ENCODE measurements at places on chromosomes 6 and 20.

DNA sequence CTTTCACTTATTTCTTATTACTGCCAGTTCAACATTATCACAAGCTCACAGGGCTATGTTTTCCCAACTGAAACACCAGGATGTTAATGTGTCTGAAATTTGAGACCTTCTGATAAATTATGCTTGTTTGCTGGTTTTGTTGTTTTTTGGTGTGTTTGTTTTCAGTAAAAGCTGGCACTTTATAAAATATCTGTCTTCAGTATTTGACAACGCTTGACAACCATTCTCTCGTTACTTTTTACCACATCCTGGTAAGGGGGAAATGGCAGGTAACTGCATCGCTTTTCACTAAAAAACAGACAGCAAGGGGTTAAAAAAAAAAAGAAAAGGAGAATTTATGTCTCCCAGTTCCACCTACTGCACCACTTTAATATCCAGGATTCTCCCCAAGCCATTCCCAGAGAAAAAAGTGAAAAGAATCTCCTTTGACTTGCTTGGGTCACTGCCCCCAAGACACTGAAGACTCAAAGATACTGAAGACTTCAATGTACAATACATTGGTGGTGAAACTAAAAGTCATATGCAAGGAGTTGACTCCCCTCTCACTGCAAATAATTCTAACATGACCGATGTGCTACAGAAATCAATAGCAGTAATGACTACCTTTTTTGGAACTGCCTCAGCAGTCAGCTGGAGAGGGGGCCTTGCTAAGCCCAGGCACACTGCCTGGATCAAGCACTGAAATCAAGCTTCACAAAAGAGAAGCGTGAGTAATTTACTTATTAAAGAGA lies 88.9 kb downstream of the HIVEP2 start:
- DNase-seq: no peak

GRCh38 chr6:111503194-111503593 lies 20.2 kb upstream of the REV3L start:
- DNase-seq: no peak

- DNase-seq: no peak
Observed at GRCh38 chr20:32965115-32965514, 39.1 kb downstream of the SUN5 start.

DNA sequence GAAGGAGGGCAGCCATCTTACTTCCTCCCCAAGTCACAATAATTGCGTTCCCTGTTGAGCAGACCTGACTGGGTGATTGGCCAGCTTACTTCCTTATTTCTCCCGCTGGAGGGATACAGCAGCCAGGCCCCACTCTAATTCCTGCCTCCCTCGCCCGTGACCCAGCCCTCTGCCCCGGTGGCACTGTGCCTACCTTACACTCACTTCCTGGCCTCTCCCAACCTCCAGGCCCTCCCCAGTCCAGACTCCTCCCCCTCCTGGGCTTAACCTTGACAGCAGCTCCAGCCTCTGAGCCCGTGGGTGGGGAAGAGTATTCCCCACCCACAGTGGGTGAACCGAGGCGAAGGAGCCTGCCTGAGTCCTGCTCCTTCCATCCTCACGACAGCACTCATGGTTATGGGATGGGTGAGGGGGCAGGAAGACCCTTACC lies 3.0 kb downstream of the BAK1 start:
- no peak for DNase-seq

DNA sequence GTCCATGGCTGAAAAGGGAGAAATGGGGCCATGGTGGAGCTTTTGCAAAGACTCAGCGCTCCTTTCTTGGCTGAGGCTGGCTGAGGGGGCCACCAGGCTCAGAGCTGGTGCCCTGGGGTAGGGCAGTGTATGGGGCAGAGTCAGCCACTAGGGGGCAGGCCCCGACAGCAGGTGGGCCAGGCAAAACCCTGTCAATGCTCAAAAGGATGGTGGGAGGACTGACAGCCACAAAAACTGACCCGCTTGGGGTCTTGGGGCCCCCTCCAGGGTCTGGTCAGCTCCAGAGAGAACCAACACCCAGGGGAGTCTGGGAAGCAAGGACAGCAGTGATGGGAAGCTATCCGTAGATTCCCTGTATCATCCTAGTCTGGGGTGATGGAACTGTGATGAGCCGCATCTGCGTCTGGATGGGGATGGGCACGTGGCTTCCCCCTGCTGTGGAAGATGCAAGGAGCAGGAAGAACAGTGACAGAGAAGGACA lies 306.9 kb downstream of the DHX35 start:
- DNase-seq: no peak

DNA sequence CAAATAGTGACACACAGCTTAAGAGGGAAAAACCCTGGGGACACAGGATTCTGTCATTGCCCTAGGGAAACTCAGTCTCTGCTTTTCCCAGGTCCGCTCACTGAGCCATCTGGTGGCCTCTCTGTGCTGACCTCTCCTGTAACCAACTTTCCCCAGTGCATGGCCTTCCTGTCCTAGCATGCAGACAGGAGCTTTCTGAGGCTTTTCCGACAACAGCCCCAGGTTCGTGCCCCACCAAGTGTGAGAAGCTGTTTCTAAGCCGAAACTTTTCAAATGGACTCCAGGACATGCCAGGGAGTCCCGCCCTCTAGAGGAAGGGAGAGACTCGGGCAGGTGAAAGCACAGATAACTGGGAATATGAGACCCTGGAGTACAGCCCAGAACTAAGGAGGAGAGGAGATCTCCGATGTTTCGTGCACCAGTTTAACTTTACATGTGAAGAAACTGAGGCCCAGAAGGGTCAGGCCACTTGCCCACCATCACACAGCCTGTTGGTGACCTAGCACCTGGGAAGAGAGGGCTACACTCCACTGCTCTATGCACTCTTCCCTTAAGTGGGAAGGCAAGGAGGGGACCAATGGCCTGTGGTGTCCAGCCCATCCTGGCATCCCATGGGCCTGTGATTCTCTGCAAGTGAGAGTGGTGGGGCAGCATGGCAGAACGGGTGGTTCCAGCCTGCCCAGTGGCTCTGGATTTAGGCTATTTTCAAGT lies 46.2 kb downstream of the RPP40 start:
- no peak for DNase-seq

DNA sequence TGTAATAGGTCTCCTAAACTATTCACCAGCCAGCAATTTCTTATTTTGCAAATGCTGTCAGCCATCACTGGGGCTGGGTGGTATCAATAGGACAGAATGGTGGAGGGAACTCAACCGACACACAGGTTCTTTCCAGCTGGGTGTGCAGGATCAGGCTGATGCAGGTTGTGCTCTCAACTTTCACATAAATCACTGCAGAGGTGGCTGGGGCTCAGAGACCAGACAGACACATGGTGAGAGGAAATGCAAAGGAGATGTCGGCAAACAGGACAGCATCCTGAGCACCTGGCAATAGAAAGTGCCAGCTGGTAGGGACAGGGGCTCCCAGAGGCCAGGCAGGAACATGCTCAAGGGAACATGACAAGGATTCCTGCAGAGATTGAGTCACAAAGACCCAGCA lies 254.9 kb downstream of the SOD2 start:
- DNase-seq: no peak

DNA sequence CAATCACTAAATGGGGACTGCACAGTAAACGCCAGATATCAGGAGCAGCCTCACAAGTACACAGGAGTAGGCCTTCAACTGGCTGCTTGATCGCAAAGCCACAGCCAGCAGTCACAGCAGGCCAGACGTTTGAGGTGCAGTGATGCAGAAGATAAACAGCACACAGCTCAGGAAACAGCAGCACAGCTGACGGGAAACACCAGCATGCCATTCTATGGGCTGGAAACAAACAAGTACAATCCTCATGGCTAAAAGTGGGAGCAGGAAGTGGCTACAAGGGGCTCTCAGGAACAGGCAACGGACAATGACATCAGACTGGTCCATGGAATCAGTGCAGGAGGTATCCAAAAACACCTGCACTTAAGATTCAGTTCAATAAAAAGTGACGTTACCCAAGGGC lies 111.0 kb downstream of the DTNBP1 start:
- no peak for DNase-seq

- no peak for DNase-seq
Observed at GRCh38 chr6:3039384-3039783, 28.9 kb upstream of the RIPK1 start.

- no peak for DNase-seq
Observed at GRCh38 chr6:151044465-151045441, 179.3 kb downstream of the MTHFD1L start.

GRCh38 chr6:157063176-157063905 lies 260.0 kb downstream of the TMEM242 start:
- DNase-seq: no peak

- no peak for DNase-seq
Observed at GRCh38 chr20:54623991-54624569, 148.7 kb downstream of the DOK5 start.

- DNase-seq: no peak
Observed at GRCh38 chr20:35871259-35871771, 83.0 kb downstream of the SCAND1 start.

- DNase-seq: no peak
Observed at GRCh38 chr6:40419377-40419776, 167.8 kb downstream of the LRFN2 start.

Measured in stimulated activated CD4-positive, alpha-beta T cell treated with anti-CD3 and anti-CD28 coated beads, Interleukin-1b, Interleukin-23, amount 100 ng/mL, for 1 hour (primary cell).